ENCODE measurements at places on chromosomes 1 and 21.

DNA sequence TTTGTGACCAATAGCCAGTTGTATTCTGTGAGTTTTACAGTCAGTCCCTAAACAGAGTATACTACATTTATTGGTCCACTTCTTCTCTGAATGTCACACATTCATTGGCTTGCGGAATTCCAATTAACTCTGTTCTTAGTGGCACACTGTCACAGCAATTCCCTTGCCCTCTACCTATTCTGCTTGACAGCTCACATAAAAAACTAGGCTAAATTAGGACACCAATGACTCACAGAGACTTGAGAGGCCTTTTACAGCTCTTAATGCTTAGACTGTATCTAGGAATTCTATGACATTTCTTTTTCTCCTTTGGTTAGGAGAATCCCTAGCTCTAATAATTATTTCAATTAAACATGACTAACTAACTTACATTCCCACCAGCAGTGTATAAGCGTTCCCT is 104.1 kb downstream of the NEGR1 start:
- DNase-seq = no peak

DNA sequence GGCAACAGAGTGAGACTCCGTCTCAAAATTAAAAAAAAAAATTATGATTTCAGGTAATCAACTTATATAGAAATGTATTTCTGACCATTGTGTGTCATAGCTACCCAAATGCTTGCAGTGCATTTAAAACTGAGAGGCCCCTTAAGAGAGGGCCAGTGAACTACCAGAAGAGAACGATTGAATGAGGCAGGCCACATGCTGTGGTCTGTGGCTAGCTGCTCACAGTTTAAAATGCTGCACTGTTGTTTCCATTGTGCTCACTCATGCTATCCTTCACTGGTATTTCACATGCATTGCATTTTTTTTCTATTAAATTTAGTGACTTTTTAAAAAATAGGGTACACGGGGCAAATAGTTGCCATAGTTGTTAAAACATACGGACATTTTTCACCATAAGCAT is 26.0 kb downstream of the CHML start:
- no peak for DNase-seq

- DNase-seq = peak; percentile 82
These were observed at the start of gene KDF1 for GRCh38 chr1:26959722-26960624. TSS of gene KDF1 (minus strand) at chr1:26960468. CDS start at chr1:26952380, 8,088 bp downstream.

DNA sequence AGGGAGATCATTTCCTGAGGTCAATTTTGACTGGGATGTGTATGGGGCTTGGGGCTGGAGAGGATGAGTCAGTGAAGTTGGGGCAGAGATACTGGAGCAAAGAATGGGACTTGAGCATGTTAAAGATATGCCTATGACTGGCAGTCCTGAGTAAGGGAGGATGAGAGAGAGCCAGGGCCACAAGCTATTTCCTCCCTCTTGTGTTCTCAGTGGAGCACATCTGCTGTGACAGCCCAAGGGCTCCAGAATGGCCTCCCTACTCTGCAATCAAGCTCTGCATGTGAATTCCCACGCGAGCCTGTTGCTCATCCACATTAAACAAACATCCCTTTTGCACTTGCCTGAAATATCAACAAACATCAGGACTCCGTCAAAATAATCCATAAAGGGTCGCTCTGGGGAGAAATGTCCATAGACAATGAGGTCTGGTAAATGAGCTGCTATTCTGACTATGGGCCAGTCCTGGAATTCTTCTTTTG is 9.2 kb downstream of the ADCY10 start:
- DNase-seq = no peak

- no peak for DNase-seq
These were observed 490.5 kb upstream of the ADGRL2 start for GRCh38 chr1:81310250-81310649.

DNA sequence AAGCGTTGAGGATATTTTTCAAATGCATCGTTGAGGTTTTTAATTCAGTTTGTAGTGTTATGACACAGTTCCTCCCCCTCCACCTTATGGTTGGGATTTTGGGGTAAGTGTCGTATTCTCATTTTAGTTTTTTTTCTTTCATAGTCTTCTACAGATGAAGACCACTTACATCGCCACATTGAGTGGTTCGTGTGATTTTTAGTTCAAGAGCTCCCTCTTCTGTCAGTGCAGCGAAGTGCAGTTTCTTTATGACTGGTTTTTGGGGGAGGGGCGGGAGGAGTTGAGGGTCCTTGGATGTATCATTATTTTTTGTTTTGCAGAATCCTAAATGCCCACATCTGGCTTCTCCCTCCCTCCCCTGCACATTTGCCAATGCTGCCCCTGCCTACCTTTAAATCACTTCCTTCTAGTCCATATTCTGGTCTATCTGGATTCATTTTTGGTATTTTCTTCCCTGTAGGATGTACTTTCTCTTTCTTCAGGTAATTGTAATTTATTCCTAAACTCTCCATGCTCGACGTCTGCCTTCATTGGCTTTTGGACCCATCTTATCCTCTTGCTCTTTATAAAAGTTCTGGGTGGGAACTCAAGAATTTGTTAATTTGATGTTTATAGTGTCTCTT is 433.1 kb downstream of the CAMTA1 start:
- peak; percentile 25 for DNase-seq

DNA sequence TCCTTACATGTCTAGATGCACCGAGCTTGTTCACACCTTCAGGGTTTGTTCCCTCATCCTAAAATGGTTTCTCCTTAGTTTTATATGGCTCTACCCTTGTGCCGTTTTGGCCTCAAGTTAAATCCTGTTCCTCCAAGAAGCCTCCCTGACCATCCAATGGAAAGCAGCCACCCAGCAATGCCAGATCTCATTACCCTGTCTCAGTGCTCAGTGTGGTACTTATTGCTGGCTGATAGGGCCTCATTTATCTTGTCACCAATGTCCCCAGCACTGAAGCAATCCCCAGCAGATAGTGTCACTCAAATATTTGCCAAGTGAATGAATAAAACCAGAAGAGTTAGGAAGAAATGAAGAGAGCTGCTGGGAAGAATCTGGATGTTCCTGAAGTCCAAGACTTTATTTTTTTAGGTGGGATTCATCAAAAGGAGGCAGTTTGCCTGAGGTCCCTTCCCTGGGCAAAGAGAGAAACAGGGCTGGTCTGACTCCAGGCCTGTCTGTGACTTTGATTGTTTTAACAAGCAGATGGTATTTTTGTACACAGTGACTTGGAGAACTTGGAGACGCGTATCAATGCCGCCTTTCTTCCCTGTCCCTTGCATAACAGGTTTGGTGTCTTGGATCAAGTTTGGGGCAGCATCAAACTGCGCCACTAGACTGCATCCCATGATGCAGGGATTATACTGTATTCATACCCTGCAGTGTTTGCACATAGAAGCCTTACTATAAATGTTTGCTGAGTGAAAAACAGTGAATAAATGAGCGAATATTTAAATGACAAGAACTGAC is 221.2 kb downstream of the DISC1 start:
- DNase-seq = no peak

DNA sequence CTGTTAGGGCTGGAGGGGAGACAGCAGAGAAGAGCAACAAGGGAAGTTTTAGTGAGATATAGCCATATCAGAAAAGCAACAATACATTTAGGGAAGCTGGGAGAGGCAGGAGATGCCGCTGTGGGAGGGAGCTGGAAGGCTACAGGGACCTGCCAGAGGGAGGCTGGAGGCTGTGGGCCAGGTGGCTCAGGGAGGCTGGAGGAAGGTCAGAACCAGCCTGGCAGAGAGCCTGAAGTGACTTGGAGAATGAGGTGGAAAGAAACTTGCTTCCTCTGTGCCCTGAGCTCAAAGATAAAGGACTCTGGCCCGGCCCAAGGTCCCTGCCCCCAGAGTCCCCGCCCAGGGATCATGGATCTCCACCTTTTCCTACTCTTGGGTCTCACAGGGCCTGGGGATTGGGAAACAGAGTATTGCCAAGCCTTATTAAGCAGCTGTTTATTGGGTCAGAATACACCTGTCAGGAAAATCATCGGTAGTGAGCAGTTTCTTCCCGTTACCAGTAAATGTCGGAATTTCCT is 85.9 kb downstream of the KIF26B start:
- no peak for DNase-seq

DNA sequence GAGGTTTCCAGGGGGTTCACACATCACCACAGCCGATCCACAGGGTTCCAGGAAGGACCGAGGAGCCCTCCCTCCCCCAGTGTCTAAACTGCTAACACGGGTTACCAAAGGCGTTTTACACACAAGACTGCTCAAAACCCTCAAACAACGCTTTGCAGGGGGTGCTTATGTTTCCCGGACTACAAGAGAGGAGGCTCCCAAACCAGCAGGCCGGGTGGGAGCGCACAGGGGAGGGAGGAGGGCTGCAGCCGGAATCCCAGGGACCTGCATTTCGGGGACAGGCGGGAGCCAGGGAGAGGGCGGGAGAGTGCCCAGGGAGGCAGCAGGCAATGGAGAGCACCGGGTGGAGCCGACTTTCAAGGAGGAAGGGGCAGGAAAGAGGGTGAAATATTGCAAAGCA is 50.8 kb downstream of the ACBD3 start:
- DNase-seq = no peak

DNA sequence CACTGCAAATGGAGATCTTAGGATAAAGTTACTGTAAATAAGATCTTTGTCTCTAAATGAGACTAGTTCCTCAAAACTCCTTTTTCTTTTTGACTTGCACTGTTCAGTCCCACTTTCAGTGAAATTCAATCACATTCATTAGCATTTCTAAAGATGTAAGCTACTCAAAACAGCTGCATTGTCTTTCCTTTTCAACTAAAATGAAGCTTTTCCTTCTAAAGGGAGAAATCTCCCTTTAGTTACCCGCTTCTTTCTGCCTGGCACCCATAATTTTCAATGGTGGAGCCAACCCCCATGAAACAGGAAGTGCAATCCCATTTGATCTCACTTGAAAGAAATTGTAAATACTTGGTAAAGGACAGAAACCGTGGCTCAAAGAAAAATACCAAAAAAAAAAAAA is 387.4 kb upstream of the PKN2 start:
- DNase-seq = no peak

DNA sequence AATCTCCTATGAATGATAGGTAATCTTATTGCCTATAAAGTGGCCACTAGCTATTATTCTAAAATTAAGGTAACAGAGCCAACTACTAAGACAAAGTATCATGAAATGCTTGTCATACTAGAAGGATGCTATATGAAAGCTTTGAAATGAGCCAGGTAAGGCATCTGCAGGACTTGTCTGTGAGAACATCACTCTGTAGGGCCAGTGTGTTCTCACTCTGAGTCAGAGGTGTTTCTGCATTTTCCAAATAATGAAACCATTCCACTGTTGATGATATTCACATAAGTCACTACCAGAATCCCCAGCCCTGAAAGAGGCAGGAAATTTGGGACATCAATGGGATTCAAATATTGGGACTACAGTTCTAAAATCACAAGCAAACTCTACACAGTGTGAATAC is 25.8 kb upstream of the GBP5 start:
- no peak for DNase-seq

GRCh38 chr1:149936170-149936991 is at the start of gene MTMR11:
TSS of gene MTMR11 (minus strand) at chr1:149936879. CDS start at chr1:149936647, 232 bp downstream.
- no peak for DNase-seq
